Heart right ventricle (tissue), 16 donors: ENCODE measurements at places on chromosomes 2 and 18.

DNA sequence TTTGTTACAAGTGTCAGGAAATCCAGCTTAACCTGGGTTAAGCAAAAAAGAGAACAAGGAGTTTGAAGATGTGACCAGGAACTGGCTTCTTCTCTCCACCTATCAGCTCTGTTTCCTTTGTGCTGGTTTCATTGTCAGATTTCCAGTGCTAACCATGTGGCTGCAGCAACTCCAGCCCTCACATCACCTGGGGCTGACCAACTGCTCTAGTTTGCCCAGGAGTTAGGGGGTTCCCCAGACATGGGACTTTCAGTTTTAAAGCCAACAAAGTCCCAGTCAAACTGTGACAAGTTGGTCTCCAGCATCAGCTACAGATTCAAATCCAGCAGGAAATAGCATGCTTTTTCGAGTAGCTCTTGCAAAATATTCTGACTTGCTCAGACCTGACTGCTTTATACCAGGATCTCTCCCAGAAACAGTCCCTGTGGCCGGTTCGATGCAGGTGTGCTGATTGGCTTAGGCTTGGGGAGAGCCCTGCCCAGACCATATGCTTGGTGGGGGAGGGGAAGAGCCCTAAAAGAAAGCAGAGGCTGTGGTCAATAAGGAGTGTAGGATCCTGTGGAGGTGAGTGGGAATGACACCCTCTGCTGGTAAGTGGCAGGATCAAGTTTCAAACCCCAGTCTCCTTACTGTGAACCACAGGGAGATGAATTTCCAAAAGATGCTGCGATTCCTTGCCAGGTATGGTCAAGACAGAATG, 49.5 kb downstream of the KCNE4 start:
- no peak for DNase-seq

- DNase-seq, result no peak
These were observed 66.3 kb downstream of the TRPM8 start for GRCh38 chr2:233983445-233983844.

GRCh38 chr2:152174574-152174973, 989 bp downstream of the STAM2 start:
- no peak for DNase-seq

- DNase-seq, result no peak
These were observed 30.9 kb downstream of the RNF144A start for GRCh38 chr2:6947929-6948676.

DNA sequence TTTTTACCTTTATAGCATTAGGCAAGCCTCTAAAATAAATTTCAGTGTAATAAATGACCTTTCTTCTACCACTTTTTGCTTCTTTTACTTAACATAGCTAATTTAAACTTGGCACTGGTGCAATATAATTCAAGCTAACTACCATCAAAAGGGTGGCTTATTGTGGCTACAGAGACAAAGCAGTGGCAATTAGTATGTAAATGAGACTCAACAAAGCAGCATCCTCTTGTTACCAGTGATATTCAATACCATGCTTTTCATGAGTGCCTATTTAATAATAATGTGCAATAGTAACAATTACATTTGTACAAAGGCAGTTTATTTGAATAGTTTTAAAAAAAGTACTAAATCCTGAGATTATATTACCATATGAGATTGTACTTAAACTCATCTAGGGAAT, 93.4 kb downstream of the SOS1 start:
- DNase-seq, result no peak

DNA sequence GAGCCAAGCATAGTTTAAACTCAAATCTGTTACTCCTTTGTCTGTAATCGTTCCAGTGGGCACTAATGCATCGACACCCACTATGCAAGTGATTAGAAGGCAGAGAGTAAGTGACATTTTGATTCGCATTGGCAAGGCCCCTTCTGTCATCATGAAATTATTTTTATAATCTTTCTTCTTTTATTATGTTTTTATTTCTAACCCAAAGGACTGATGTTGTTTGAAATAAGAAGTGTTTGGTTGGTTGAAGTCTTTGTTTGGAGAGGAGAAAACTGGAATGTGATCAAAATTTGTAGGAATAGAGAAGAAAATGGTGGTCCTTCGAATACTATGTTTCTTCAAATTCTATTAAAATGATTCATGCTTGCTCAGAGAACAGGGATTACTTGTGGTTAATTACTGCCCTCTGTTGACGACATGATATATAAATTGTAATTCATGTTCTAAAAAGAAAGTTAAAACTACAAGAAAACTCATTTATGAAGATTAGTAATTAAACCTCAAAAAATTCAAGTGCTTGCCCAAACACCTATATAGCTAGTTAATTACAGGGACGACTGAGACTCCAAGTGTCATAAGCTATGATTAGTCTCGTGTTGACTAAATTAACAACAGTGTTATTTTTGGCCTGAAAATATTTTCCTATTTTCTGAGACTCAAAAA, 26.4 kb upstream of the TFPI start:
- no peak for DNase-seq
